ENCODE measurements at places on chromosomes 4 and X. TPM values are rescaled to one million over a fixed set of nuclear protein-coding genes. Genes with fewer than 3 reads are reported as not detected.

DNA sequence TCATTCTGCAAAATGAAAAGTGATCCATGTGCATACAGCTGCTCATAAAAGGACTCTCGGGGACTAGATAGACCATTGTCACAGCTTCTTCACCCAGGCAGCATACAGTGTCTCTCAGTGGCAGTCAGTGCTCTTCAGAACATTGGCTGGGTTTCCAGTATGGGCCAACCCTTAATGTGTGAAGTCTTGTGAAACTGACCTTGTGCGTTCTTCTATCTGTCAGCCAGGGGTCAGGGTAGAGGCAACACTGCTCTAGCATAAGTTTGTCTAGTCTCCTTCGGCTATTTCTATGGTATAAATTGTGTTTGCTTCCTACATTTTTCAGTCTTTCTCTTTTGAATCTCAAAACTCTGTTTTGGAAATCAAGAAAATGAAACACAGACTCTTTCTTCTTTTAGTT is 37.0 kb upstream of the SMIM31 start:
- H3K27ac ChIP-seq, result no peak overlapping the region
- no peaks in the 10 kb centered on the region for H3K4me1 ChIP-seq
- DNase-seq, result no peak
- H3K27me3 ChIP-seq, result peaks cover 4% of the 10 kb centered on the region
- H3K4me3 ChIP-seq, result no peak overlapping the region
- no peaks in the 10 kb centered on the region for H3K36me3 ChIP-seq

DNA sequence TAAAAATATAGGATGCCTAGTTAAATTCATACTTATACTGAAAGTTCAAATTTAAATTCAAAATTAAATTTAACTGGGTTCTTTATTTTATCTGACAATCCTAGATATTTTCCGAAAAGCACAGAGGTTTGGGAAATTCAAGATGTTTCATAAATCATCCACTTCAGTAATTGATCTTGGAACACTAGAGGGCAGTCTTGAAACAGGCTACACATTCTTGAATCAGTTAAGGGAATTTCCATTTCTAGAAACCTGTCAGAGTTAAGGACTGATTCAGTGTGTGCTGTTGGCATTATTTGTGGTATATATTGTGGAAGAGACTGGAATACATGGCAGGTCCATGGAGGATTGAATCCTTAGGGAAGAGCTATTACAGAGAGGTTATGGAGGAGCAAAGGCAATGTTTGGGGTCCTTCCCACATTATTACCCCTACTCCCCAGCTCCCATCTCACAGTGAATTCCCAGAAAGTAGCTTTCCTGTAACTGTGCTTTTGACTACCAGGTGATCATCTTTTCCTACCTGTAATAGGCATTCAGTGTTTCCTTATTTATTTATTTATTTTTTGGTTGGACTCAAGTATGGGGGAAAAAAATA is 92.9 kb downstream of the EGF start:
- H3K36me3 ChIP-seq, result no peaks in the 10 kb centered on the region
- H3K4me3 ChIP-seq, result no peak overlapping the region
- peaks cover 23% of the 10 kb centered on the region for H3K4me1 ChIP-seq
- no peaks in the 10 kb centered on the region for H3K27me3 ChIP-seq

- no peak overlapping the region for H3K27ac ChIP-seq
- no peaks in the 10 kb centered on the region for H3K4me1 ChIP-seq
- DNase-seq, result no peak
- peaks cover 33% of the 10 kb centered on the region for H3K27me3 ChIP-seq
- no peaks in the 10 kb centered on the region for H3K36me3 ChIP-seq
These were observed 99.5 kb downstream of the PPP2R2C start for GRCh38 chr4:6372649-6373525.

- no peak for DNase-seq
- H3K4me1 ChIP-seq, result no peaks in the 10 kb centered on the region
- H3K27me3 ChIP-seq, result no peaks in the 10 kb centered on the region
- H3K36me3 ChIP-seq, result no peaks in the 10 kb centered on the region
- H3K27ac ChIP-seq, result no peak overlapping the region
These were observed 122.3 kb downstream of the ITIH6 start for GRCh38 chrX:54675762-54676161.

GRCh38 chrX:7927259-7928167 is at the start of gene PNPLA4:
Gene PNPLA4, minus strand, starts transcription at chrX:7927413. Its CDS starts 1,294 bp downstream, at chrX:7926119.
- no peaks in the 10 kb centered on the region for H3K36me3 ChIP-seq
- peak within 1 kb of the TSS; percentile 98 for H3K27ac ChIP-seq
- peak; percentile 66 for DNase-seq
- peak within 1 kb of the TSS; percentile 87 for H3K4me3 ChIP-seq

GRCh38 chr4:5050520-5051277 is 581 bp upstream of the STK32B start:
- peak; percentile 82 for DNase-seq
- no peak overlapping the region for H3K27ac ChIP-seq
- peaks cover 79% of the 10 kb centered on the region for H3K27me3 ChIP-seq

DNA sequence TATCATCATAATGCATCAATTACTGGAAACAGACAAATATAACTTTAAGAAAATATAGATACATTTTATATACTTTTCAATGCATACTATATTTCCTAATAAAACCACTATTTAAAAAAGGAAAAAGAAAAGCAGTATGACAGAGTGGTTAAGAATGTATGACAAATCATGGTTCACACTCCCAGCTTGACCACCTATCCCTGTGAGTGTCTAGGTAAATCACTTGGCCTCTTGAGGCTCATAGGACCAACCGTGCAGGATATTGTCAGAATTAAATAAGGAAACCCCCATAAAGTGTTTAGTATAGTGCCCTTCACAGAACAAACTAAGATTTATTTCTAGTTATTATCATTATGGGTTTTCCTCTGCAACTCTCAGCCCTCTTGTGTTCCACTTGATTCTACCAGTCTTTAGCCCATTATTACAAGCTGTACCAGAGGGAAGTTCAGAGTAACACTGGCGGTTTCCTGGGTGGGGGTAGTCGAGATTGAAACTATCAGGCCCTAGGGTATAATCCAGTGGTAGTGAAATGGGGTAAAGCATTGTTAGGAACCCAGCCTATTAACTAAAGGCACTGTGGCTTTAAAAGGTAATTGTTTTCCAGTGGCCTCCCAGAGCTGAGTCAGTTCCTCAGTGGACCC is 55.5 kb upstream of the PAK3 start:
- H3K27ac ChIP-seq, result no peak overlapping the region
- H3K4me3 ChIP-seq, result no peak overlapping the region
- DNase-seq, result no peak
- H3K4me1 ChIP-seq, result no peaks in the 10 kb centered on the region
- H3K27me3 ChIP-seq, result peaks cover 30% of the 10 kb centered on the region

GRCh38 chr4:186058253-186058979 is 10.5 kb upstream of the TLR3 start:
- no peak overlapping the region for H3K27ac ChIP-seq
- peaks cover 5% of the 10 kb centered on the region for H3K36me3 ChIP-seq
- H3K4me3 ChIP-seq, result no peak overlapping the region
- H3K4me1 ChIP-seq, result no peaks in the 10 kb centered on the region
- H3K27me3 ChIP-seq, result no peaks in the 10 kb centered on the region
- no peak for DNase-seq

- H3K27me3 ChIP-seq, result no peaks in the 10 kb centered on the region
- H3K36me3 ChIP-seq, result peaks cover 3% of the 10 kb centered on the region
- no peak overlapping the region for H3K27ac ChIP-seq
- H3K4me1 ChIP-seq, result no peaks in the 10 kb centered on the region
- no peak for DNase-seq
These were observed 156.2 kb upstream of the PPP1R2C start for GRCh38 chrX:42934020-42934726.

GRCh38 chr4:123731035-123731434 is 334.4 kb downstream of the SPRY1 start:
- no peak for DNase-seq
- H3K36me3 ChIP-seq, result peaks cover 3% of the 10 kb centered on the region
- H3K27me3 ChIP-seq, result no peaks in the 10 kb centered on the region
- no peaks in the 10 kb centered on the region for H3K4me1 ChIP-seq
- H3K27ac ChIP-seq, result no peak overlapping the region
- no peak overlapping the region for H3K4me3 ChIP-seq

DNA sequence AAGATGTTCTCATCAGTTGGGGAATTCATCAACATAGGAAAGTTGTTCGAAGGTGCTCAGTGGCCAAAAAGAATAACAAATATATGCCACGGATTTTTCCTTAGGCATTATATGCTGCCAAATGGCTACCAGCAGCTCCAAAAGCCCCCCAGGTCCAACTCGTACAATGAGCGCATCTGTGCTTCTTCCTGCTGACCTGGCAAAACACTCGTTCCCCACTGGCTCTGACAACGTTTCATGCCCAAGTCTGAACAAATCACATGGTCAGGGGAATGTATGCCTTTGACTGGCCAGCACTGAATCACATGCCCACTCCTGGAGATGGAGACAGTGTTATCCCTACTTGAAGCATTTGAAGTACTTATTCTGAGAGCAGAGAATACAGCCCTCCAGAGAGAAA is 59.9 kb upstream of the SPP1 start:
- H3K4me3 ChIP-seq, result no peak overlapping the region
- no peak for DNase-seq
- H3K27ac ChIP-seq, result no peak overlapping the region

- H3K4me3 ChIP-seq, result no peak overlapping the region
- DNase-seq, result no peak
- no peaks in the 10 kb centered on the region for H3K36me3 ChIP-seq
These were observed 52.6 kb downstream of the FNIP2 start for GRCh38 chr4:158821228-158821971.

USP17L24 gene
- total RNA-seq, result not detected

RBM46 gene
- 0.43 TPM for total RNA-seq

EDNRA gene
- total RNA-seq, result 140 TPM

GPRASP2 gene
- 23.5 TPM for total RNA-seq

OTC gene
- total RNA-seq, result not detected

All from mesothelial cell of epicardium (in vitro differentiated cells).